Inflammatory macrophage treated with lipopolysaccharide for 1 hour (primary cell): ENCODE measurements at places on chromosomes 4 and X.

GRCh38 chr4:101870874-101871273 lies 80.3 kb downstream of the BANK1 start:
- DNase-seq = no peak

DNA sequence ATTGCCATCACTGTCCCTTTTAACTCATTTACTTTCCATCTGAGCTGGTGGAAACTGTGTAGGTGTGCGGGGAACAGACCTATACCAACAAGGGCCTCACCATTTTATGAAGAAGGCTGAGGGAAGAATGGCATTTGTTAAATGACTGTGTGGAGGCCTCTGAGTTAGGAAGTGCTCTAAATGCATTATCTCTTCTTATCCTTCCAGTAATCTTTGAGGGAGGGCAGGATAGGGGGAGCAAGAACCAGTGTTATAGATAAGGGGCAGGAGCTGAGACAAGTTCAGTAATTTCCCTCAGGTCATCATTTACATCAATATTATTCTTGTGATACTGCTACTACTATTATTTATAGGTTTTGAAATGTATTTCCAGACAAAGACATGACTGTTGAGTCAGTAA lies 122.4 kb upstream of the PDLIM3 start:
- DNase-seq = no peak

- DNase-seq = no peak
Observed at GRCh38 chr4:108205859-108206258, 37.1 kb upstream of the LEF1 start.

DNA sequence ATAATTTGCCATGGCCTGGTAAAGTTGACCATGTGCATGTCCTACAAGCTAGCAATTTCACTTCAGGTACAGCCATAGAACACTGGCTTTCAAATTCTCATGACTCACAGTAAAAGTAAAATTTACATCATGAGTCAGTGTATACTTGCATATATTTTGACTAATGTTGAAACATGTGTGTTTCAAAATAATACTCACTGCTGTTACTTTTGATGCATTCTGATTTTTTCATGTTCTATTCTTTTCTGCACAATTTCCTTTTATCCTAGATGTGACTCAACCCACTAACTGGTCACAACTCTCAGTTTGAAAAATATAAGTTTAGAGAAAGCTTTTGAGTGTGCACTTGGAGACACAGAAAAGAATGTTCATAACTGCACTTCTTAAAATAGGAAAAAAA lies 365.7 kb downstream of the FGF13 start:
- DNase-seq = no peak

DNA sequence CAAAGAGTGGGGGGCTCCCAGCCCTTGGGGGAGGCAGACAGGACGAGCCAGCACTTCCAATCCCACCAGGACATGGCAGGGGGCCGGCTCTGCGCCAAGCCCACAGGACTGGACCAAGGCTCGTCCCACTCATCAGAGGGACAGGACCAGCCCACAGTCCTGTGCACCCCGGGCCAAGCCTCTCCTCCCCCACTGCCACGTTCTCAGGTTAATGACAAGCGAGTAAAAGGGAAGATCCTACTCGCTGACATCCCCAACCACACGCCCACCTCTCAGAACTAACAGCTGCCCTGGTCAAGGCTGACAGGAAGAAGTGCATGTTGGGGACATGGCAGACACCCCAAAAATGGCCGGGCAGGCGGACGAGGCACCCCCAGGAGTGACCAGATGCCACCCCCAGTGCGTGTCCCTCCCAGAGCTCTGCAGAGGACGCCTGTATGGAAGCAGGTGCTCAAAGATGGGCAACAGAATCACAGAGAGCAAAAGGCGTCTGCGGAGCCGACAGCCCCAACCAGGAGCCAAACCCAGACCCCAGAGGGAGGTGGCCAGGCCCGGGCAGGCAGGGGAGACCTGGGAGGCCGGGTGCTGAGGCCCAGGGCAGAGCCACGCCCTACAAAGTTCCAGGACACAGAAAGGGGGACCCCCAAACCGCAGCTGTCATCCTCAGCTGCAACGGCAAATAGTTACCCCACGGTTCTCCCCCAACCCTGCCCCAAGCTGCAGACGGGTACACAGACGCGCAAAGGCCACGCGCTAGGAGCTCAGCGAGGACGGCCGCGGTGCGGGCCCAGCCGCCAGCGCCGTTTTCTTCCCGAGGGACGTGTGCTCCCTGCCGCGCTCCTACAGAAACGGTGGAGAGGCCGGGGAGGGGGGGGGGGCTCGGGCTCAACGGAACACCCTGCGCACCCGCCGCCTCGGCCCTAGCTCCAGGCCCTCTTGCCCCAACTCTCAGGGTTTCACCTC lies 1.7 kb downstream of the CTBP1 start:
- peak; percentile 69 for DNase-seq

DNA sequence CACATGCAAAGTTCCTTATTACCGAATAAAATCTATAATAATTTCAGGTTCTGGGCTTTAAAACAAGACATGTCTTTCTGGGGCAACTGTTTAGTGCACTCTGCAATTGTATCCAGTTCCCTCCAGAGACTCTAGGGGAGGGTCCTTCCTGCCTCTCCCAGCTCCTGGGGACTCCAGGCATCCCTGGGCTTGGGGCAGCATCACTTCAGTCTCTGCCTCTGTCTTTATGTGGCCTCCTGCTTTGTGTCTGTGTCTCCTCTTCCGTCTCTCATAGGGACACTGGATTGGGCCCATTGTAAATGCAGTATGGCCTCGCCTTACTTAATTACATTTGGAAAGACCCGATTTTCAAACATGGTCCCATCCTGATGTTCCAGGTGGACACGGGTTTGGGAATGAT lies 10.9 kb upstream of the ASMTL start:
- DNase-seq = no peak

GRCh38 chr4:116016201-116016600 lies 902.8 kb upstream of the NDST4 start:
- DNase-seq = no peak

DNA sequence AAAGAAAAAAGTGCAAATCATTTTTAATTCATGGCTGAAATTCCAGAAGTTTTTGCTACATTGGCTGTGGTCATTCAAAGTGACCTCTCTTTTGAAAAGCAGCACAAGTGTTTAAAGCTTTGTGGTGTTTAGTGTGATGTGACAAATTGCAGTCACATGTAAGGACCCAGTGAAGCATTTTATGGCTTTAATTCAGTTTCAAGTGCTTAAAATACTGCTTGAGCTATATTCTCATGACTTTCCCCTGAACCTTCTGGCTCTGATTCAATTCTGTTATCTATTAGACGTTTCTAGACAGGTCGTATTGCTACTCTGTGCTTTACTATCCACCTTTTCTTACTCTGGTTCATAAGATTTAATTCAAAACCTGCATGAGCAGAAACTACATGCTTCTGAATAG lies 105.8 kb downstream of the FAT4 start:
- DNase-seq = no peak

DNA sequence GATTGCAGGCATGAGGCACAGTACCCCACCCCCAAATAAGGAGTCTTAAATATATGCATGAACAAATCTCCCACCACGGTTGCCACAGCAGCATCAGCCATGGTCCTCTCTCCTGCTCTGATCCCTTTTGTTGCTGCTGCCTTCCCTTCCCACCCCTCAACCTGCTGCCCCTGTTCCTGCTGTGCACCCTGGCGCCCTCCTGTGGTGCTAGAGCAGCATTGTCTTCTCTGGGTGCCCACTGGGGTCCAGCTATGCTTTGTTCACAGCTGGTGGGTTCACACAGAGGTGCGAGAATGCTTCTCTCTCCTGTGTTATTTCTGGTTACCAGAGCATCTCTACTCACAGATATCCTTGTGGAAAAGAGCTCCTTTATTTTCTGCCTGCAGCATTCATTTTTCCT lies 116.2 kb downstream of the GATB start:
- no peak for DNase-seq

DNA sequence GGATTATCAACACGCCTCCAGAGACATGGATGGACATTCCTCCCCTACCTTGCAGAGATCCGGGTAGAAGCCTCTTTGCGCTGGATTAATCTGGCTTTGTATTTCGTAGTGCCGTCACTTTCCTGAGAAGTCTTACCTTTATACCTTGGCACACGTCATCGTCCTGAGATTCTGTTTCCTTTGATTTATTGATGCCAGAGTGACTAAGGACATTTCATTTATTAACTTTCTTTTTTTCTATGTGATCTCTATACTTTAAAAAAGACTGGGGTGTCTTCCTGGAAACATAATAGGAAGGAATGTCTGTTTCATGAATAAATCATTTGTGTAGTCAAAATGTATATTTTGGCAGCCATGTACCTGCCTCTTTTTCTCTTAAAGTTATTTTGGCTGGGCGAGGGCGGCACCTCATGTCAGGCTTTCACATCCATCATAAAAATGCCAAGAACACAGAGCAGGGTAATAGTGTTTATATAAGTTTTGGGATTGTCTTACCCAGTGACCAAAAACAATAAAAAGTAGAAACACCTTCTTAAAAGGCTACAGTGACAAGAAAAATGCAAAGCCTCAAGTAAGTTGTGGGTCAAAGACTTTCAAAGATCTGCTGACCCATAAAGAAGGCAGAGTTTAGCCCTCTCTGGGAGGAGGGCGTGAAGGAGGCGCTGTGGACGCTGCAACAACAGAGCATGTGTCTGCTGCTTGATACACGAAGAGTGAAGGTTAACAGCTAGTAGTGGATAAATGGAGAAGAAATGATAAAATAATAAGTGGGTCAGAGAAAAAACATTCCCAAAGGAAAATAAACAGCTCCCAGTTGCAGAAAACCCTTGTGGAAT lies 124.4 kb downstream of the SHROOM3 start:
- DNase-seq = no peak

DNA sequence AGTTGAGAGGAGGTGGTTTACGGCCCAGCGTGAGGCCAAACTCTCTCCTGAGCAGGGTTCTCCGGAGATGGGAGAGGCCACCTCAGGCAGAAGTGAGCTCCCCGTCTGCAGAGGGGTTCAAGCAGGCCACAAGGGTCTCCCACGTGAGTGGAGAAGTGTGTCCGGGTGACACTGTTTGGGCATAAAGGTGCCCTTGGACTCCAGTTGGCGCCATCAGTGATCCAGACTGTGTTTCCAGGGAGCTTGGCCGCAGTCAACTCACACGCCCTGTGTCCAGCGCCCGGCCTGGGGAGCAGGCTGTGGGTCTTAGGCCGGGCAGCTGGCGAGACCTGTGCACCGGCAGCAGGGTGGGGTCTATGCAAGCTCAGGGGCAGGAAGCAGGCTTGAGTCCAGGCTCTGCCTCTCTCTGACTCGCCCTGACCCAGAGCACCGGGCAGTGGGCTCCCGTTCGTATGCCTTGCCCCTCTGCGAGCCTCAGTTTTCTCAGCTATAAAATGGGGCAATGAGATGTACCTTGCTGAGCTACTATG lies 24.6 kb upstream of the HTRA3 start:
- DNase-seq = no peak

GRCh38 chr4:86759298-86759697 lies 89.9 kb downstream of the SLC10A6 start:
- no peak for DNase-seq

GRCh38 chrX:20240201-20240600 lies 26.5 kb downstream of the RPS6KA3 start:
- no peak for DNase-seq

GRCh38 chr4:93368968-93369367 lies 459.6 kb upstream of the ATOH1 start:
- DNase-seq = no peak
